ENCODE measurements at places on chromosomes 13 and 19.

GRCh38 chr13:106899442-106899841 lies 331.5 kb upstream of the ARGLU1 start:
- DNase-seq: no peak

GRCh38 chr13:67635754-67636153 lies 405.6 kb upstream of the PCDH9 start:
- no peak for DNase-seq

DNA sequence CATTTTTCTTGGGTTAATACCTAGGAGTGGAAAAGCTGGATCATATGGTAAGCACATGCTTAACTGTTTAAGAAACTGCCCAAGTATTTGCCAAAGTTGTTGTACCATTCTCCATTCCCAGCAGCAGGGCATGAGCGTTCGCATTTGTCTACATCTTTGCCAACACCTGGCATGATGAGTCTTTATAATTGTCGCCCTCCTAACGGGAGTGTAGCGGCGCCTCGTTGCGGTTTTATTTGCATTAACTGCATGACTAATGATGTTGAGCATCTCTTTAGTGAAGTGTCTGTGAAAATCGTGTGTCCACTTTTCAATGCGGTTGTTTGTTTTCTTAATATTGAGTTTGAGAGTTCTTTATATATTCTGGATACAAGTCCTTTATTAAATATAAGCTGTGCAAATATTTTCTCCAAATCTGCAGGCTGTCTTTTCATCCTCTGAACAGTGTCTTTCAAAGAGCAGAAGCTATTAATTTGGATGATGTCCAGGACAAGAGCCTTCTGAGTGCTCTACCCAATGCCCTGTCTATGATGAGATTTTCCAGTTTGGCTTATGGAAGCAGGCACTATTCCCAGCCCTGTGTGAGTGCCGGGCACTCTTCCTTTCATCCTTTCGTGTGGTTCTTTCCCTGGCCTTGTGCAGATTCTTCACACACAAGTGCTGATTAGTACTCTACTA lies 202.0 kb downstream of the FOXO1 start:
- DNase-seq: no peak

DNA sequence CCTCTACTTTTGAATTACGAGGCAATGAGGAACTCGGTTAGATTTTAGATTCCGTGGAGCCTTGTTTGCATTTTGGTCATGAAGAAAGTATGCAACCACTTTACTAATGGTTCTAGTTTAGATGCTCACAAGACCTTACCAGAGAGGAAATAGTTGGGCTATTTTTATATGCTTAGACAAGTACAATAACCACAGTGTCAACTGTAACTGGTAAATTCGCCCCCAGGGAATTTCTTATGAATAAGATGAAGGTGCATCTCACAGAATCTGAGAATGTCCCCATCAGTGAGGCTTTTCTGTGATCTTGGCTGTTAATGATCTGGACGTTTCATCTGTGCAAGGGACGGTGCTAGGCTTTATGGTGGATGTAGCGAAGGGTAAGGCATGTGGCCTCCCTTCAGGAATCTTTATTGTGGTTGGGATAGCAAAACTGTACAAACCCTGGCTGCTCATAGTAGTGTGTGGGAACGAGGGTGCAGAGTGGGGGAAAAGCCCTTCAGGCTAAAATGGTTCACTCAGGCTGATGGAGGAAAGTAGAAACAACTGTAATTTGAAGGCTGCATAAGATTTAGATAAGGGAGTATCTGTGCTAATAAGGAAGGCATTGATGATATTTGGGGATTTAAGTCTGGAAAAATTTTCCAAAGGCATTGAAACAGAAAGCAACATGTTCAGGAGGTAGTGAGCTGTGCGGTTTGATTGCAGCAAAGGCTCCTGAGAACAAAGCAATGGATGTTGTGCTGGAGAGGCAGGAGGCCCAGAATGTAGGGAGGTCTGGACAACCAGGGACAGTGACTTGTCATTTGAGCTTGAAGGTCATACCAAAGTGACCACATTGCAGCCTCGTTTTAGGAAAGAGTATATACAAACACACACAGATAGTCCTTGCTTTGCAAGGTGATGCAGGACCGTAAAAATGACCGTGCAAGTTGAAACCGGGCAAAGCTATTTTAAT lies 28.4 kb downstream of the UBAC2 start:
- no peak for DNase-seq

GRCh38 chr13:46593398-46593797 lies 40.4 kb downstream of the LRCH1 start:
- DNase-seq: no peak

DNA sequence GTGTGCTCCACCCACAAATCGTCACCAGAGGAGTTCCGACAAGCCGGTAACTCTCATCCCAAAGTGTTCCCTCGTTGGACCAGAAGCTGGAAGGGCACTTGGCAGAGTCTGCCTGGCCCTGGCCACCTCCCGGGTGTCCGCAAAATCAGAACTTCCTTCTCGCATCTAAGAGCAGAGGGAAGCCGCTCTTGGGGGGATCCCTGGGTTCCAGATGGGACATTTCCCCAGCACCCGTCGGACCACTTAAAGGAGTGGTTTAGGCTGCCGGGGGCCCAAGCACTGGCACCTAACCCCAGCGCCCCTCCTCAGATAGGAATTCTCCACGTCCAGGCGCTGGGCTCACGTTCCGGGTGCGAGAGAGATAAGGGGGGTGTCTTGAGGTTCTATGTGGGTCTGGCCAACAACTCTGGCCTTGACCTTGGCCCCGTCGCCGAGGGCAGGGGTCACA lies 857 bp upstream of the MAP2K7 start:
- no peak for DNase-seq

- DNase-seq: no peak
Measured at GRCh38 chr19:39436350-39436716, 584 bp upstream of the RPS16 start.

DNA sequence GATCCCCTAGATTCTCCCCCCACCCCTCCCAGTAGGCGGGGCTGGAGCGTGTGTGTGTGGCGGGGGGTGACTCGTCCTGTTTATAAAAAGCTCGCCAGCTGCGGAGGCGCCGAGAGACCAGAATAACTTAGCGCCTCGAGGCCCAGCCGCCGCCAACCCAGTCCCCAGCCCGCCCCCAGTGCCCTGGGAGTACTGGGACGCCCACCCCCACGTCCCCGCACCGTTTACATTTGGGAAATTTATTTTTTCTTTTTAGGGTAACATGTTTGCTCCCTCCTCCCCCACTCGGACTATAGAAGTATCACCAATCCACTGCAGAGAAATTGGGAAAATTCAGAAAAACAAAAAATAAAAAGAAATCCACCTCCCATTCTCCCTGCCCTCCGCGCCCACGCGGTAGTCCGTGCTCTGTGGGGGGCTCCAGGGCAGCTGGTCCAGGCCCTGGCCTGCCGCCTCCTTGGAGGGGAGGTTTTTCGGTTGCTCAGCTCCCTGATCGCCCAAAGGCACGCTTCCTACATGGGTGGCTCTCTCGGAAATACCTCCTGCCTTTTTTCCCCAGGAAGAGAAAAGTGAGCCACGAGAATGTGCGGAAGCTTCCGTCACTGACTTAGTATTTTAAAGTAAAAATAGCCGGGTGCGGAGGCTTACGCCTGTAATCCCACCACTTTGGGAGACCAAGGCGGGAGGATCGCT lies 1.5 kb upstream of the RAB3A start:
- peak; percentile 63 for DNase-seq

GRCh38 chr19:49058562-49058961 lies 1.0 kb upstream of the CGB7 start:
- DNase-seq: no peak

- no peak for DNase-seq
Measured at GRCh38 chr19:31270897-31271296, 78.3 kb downstream of the TSHZ3 start.

GRCh38 chr13:74190999-74191398 lies 56.8 kb upstream of the KLF12 start:
- DNase-seq: no peak

- DNase-seq: no peak
Measured at GRCh38 chr19:53196777-53197396, 3.7 kb upstream of the ZNF665 start.

DNA sequence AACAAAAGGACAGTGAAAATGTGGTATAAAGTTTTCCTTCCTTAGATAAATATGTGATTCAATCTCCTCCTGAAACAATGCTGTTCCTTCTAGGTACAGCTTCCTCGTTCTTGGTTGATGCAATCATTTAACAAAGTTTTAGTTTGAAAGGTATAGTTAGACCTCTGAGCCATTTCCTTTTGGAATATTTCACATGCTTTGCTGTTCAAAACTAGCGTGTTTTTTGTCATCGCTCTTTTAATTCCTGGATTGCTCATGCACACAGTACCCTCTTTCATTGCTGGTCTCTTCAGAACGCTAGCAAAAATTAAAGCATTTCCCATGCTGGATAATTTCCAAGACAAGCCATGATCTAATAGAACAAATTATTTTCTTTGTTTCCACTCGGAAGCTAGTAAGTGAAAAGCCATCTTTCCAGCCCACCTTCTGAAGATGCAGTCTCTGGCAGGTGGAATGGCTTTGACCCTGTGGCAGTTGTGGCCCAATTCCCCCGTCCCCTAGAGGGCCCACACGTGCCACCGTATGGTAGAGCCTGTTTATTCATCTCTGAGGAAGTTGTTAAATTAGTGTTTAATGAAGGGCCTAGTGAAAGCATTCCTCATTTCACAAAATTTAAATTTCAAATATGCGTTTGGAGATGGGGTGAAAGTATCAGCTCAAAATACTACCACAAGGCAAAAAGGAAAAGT lies 1040.6 kb upstream of the SLC10A2 start:
- no peak for DNase-seq

DNA sequence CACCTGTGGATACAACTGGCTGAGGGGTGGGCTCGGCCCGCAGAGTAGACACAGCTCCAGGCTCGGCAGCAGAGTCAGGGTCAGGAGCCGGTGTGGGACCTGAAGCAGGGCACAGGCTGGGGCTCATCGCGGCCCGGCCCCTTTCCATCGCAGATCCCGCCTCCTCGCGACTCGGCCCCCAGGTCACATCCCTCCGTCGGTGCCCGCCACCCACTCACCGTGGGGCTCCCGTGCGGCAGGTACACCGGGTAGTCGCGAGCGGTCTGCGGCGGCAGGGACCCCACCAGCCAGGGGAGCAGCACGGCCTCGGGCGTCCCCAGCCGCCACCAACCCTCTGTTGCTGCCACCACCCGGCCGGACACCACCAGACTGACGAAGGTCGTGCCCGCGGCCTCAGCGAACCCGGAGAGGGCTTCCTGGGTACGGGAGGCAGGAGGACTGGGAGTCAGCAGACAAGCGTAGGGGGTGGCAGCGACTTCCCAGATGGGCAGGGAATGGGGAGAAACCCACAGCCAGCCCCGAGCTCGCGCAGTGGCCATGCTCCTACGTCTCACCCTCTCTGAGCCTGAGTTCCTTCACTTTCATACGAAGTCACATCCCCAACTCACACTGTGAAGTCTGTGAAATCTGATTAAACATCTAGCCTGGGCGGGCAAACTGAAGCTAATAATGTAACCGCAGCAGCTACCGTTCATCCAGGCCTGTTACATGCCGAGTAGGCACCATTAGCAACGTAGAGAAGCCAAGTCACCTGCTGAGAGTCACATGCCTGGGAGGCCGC lies 3.7 kb downstream of the FUZ start:
- no peak for DNase-seq

- no peak for DNase-seq
Measured at GRCh38 chr19:29395734-29396414, 129.9 kb upstream of the VSTM2B start.

DNA sequence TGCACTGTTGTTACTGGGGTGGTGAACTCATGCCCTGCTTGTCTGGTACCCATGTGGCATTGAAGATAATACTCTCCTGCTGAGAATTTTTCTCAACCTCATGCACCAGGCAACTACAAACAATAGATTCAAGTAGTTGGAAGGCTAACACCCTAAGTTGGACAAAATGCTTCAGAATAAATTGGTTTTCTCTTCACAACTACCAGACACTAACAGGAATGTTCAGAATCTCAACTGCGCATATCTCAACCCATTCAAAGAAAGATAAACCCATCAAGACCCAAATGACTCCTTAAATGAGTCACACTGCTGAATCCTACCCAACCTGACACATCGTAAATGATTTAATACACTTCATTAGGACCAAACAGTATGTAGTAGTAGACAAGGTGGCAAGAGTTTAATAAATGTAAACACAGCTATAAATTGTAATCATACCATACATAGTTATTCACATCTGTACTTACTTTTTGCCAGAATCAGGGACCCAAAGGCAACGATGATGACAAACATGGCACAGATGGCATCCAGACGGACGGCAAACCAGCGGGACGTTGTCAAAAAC lies 227.4 kb downstream of the ABCC4 start:
- no peak for DNase-seq

DNA sequence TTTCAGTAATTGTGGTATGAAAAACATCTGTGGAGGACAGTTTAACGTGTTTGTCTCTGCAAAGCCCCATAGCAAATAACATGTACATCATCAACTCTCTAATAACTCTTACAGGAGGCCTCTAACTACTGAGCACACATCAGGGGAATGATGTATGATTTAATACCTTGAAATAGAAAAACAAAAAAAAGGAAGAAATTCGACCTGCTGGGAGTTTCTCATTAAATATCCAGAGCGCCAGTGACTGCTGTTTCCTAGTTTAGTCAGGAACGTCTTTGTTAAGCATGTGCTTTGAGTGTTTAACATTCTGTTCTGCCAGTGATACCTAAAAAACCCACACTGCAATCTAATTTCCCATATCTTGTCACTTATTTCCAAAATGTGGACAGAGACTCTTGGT lies 235.4 kb downstream of the PCDH20 start:
- DNase-seq: no peak

DNA sequence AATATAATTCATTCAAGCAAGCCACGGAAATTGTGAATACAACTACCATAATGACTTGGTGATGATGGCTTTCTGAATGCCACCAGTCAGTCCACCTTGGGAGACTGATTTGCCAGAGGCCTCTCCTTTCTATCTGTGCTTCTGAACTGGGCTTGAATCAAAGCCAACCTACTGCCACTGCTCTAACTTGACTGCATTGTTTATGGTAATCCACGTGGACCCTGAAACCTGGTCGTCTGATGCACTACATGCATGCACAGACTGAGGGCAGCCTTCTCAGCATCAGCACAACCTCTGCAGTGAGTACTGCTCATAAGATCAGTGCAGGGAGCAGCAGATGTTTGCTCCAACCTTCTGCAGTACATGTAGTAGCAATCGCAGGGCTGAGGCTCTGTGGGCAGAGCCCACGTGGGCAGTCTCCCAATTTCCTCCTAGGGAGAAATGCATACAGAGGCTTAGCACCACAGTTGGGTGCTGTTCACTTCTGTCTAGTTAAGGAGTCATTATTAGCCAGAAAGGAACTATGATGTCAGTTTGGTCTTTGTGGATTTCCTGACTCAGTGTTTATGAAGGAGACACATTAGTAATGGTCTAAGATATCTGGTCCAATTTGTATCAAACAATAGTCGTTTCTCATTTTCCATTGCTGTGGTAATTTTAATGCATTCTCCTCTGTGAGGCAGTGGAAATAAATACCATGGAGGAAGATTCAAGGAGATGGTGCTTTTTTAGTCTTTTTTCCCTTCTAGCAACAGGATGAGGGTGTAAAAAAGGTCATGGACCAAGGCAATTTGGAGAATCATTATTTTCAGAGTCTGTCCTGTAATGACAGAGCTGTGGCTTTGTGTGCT lies 82.5 kb downstream of the AKAP11 start:
- DNase-seq: no peak

- no peak for DNase-seq
Measured at GRCh38 chr19:1132552-1133383, 29.0 kb downstream of the GPX4 start.

- DNase-seq: no peak
Measured at GRCh38 chr19:17156947-17157302, 58.2 kb upstream of the USE1 start.

Data from NCI-H1694 (cell line).